SIG-M5 (cell line): ENCODE measurements at places on chromosomes 6 and 20.

DNA sequence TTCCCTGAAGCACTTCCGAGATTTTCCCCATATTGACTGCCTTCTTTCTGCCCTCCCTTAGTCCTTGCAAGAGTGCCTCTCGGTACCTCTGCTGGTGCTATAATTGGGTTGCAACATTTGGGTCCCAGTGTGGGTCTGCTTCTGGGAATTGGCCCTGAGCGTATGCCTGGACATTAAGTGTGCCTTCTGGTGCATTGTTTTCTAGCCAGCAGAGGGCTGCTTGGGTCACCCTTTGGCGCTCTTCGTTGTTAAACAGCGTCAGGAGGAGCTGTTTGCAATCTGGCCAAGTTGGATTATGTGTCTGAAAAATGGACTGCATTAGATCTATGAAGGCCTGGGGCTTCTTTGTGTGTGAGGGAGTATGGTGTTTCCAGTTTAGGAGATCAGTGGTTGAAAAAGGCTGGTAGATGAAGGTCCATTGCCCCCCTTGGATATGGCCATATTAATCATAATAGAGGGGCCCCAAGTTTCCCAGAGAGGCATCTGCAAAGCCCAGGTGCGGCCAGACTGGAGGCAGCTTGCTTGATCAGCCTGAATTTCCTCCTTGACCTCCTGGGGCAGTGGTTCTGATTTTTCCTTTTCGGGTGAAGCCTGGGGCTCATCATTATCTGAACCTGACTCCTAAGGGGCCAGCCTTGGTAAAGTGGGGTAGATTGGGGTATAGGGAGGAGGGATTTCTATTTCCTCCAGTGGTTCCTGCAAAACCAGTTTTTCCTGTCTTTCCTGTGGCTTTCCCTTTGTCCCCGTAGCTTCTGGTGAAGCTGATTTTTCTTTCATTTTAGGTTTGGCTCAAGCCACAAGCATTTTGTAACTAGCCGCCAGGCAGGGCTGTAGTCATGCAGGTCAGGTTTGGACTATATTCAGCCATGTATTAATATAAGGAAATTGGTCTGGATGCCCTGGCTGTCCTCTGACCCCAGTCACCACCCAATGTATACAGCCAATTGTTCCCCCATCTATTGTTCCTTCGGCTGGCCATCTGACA is 85.4 kb upstream of the GPR6 start:
- DNase-seq = no peak

- DNase-seq = no peak
These were observed 145.7 kb upstream of the GGTLC1 start for GRCh38 chr20:24134284-24134683.

- no peak for DNase-seq
These were observed 35.6 kb upstream of the GATA5 start for GRCh38 chr20:62511300-62511914.

DNA sequence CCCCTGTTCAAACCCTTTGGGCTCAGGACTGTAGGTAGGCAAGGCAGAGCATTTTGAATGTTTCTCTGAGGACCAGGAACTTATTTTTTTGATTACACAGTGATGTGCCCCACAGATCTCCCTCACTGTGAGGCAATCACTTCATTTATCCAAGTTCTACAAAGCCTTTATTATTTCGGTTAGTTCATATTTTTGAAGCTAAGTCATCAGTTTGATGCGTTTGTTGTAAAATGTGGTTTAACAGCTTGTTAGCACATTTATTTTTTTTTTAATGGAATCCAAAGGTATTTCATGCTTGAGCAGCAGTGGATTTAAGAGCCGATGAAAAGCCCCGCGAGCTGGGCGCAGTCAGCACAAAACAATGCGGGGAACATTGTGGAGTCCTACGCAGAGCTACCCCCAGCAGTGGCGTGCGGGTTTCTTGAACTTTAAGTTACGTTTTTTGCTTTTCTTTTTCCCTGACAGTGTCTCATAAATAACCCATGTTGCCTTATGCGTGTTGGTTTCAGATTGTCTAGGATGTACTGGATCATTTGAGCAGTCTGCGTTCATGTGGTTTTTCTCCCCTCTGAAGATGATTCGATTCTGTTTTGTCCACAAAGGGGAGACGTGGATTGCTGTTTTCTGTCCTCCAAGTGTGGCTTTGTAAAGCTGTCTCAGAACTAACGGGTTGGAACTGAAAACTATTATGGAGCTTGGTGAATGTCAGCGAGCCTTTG is 233.6 kb upstream of the BMP2 start:
- no peak for DNase-seq

DNA sequence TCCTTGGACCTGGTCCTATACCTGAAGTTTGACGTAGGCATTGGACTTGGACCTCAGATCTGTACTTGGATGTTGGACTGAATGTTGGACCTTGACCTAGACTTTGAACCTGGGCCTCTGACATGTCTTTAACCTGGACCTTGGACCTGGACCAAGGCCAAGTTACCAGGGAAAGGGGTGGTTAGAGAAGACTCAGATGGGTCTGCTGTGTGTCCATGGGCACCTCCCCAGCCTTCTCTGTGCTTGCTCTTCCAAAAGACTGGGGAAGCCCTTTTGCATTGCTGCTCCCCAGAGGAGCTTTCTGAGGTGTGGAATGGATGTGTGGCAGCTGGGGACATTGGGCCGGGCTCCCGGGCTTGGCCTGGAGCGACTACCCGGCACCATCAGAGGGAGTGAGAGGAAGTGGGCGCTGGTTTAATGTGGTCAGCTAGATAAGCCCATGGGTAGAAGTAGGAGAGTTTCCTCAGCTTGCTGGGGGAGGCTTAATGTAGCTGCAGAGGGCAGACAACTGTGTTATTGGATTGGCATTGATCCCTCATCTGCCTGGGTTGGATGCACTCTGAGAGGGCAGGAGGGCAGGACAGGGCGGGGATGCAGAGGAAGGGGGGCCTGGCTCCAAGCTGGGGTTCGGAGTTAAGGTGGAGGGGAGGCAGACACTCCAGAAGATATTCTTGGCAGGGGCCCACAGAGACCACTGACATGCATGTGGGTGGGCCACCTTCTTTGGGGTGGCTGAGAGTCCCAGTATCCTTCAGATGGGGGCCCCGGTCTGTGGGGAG is 4.2 kb downstream of the SCRT2 start:
- no peak for DNase-seq

DNA sequence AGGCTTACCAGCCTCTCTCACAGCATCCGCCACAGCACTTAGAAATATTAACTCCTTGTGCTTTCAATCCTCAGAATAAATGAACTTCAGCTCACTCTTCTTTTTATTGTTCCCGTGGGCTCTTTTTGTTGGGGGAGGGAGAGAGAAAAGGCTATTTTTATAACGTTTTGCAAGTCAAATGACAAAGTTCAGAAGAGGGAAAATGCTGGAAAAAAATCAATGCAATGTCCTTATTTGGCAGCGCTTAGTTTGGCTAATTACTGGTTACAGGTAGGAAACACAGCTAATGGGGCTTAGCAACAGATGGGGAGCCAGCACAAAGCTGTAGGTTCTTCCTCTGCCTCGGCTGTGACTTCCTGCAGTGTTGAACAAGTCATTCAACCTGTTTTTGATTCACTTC is 1067.0 kb upstream of the MAP3K7 start:
- no peak for DNase-seq

DNA sequence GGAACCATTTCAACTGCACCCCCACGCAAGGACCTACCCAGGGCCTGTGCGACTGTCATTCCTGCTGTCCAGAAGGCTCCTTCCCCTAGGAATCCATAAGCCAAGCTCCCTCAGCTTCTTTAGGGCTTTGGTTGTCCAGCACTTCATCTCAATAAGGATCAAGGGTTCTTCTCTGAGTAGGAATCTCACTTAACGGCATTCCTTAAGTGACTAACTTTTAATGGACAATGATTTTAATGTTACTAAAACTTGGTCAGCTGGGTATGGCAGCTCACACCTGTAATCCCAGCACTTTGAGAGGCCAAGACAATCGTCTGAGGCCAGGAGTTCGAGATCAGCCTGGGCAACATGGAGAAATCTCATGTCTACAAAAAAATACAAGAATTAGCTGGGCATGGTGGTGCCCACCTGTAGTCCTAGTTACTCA is 13.4 kb downstream of the UBE2V1 start:
- no peak for DNase-seq

DNA sequence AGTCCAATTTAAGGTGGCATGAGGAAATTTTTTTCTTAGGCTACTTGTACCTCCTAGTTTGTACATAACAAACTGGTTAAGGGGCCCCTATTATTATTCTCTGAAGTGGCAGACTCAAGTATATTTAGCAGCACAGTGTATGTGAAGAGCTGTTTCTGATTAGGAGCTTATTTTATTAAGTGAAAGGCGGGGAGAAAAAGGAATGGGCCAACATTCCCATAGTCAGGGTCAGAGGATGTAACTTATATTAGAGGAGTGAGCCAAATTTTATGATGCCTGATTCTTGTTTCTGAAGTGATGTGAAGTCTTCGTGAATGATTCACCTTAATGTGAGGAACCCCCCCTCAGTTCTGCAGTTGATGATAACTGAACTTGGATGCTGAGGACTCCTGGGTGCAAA is 2.8 kb downstream of the HECA start:
- DNase-seq = no peak
